NCI-H2081 (cell line): ENCODE measurements at places on chromosomes 11 and 22.

DNA sequence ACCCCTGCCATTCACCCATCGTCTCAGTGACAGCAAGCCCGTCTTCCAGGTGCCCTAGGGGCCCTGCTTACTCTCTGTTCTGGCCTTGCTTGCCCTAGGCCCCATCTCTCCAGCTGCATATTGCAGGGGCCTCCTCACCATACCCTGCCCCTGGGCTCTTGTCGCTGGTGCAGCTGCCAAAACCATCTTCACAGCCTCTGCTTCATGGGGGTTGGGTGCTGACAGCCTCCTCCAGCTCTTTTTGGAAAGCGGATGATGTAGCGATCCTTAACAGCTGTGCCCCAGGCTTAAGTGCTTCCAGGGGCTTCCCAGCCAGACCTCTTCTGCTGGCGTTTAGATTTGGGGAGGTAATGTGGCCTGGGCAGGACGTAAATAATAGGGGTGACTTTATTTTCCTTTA, 61.2 kb upstream of the SUSD2 start:
- DNase-seq = no peak

- DNase-seq = no peak
Observed at GRCh38 chr11:76978239-76978638, 56.0 kb upstream of the B3GNT6 start.

DNA sequence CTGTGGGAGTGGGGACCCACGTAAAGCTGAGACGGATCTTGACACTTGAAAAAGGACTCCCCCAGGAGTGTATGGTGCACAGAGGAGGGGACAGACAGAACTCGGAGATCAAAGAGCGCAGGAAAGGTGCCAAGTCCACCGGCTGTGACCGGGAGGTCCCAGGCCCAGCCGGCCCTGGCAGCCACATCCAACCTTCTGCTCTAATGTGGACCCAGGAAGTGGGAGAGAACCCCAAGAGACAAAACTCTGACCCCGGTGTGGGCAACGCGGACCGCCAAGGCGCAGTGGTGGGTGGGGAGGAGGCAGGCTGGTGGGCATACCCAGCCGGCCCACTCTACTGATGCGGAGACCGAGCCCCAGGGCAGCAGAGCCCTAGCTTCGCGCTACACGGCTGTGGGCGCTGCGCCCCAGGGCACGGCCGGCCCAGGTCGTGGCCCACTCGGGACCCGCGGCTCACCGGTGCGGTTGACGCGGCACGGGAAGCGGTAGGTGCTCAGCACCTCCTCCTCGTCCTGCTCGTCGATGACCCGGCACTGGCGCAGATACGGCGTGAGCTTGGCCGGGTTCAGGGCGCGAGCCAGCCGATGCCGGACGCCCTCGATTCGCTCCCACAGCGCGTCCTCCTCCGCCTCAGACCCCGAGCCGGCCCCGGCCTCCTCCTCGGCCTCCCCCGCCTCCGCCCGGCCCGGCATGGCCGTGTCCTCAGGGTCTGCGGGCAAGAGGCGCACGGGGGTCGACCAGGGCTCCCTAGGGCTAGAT, 527 bp downstream of the CARD10 start:
- DNase-seq = no peak

- DNase-seq = no peak
Observed at GRCh38 chr11:8787372-8787771, 104.8 kb downstream of the RPL27A start.

DNA sequence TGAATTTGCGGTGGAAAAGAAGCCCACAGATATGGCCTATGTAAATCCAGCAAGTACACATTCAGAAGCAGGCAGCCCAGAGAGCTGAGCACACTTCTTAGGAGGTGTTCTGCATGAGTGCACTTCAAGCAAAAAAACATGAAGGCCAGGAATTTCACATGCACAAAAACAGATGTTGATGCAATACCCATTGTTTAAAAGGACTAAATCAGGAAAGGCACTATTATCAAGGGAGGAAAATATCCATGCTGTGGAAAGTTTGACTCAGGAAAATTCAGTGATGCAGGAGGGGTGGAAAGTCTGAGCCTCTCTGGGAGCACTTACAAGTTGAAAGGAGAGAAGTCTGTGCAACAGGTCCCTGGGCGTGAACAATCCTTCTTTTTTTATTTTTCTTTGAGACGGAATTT, 15.8 kb upstream of the CARS1 start:
- DNase-seq = no peak

- DNase-seq = no peak
Observed at GRCh38 chr22:24830205-24830979, 24.4 kb downstream of the SGSM1 start.

DNA sequence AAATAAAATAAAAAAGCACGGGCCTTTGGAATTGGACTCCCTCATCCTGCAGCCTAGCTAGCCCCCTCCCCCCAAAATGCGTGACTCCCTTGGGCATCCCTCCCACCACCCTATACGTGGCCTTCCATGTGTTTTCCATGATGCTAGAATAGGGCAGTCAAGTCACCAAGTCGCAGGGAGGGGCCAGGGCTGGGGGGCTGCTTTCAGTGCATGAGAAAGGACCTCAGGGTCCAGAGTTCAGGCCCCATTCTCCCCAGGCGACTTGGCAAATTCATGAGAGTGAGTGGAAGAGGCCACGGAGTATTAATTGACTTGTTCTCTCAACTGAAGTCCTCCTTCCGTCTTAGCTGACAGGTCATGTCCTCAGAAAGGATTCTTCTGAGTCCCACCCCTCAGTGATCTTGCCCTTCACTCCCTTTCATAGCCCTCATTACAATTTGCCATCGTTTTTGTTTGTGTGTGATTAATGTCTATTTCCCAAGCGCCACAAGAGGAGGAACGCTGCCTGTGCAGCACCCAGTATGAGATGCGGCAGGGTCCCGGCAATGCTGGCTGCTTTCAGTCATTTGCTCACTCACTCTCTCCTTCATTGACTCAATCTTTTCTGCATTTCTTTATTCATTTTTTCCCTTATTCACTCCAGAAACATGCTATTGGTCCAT, 17.4 kb downstream of the LRRC32 start:
- DNase-seq = no peak

DNA sequence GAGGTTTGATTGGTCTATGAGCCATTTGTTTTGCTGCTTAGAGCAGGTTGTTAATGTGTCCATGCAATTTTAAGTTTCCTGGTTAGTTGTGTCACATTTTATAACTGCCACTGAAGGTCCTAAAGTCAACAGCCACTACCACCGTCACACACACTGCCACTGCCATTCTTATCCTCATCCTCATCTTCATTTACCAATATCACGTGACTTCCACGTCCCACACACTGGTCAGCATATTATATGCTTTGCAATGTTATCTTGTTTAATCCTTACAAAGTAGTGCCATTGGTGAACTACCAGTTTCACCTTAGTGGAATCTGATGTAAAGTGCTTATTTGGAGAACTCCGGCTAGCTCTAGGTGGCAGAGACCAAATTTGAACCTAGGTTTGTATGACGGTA, 9.7 kb downstream of the MMP26 start:
- DNase-seq = no peak

GRCh38 chr22:20438678-20439492, 1.3 kb upstream of the SCARF2 start:
- no peak for DNase-seq

GRCh38 chr11:75424396-75424795, 8.6 kb downstream of the KLHL35 start:
- DNase-seq = no peak

GRCh38 chr11:62707277-62707861, at the start of the genes BSCL2 and GNG3:
TSS of gene BSCL2 (minus strand) at chr11:62707424. CDS start at chr11:62707195, 229 bp downstream.
TSS of gene GNG3 (plus strand) at chr11:62707676. CDS start at chr11:62708296, 620 bp downstream.
- no peak for DNase-seq

GRCh38 chr11:9070749-9071491, 20.5 kb downstream of the SCUBE2 start:
- no peak for DNase-seq

GRCh38 chr11:45843158-45843924, 3.9 kb upstream of the CRY2 start:
- peak; percentile 90 for DNase-seq

DNA sequence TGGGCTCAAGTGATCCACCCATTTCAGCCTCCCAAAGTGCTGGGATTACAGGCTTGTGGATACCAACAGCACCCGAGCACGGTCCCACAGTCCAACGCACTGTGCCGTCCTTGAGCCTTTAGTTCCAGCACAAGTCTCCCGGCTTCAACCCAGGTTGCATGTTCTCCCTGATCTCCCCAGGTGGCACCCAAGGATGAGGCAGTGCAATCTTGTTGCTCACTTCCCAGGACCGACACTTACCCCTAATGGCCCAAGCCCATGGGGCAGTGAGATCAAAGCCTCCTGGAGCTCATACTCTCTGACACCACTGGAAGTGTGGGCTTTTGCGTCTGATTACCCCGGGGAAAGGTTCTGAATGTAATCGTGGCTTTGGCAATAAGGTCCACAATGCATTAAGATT, 3.5 kb downstream of the PRAME start:
- no peak for DNase-seq

- no peak for DNase-seq
Observed at GRCh38 chr22:23283591-23284503, 103.5 kb downstream of the BCR start.

GRCh38 chr11:125750629-125751028, 4.5 kb downstream of the PATE1 start:
- DNase-seq = no peak

DNA sequence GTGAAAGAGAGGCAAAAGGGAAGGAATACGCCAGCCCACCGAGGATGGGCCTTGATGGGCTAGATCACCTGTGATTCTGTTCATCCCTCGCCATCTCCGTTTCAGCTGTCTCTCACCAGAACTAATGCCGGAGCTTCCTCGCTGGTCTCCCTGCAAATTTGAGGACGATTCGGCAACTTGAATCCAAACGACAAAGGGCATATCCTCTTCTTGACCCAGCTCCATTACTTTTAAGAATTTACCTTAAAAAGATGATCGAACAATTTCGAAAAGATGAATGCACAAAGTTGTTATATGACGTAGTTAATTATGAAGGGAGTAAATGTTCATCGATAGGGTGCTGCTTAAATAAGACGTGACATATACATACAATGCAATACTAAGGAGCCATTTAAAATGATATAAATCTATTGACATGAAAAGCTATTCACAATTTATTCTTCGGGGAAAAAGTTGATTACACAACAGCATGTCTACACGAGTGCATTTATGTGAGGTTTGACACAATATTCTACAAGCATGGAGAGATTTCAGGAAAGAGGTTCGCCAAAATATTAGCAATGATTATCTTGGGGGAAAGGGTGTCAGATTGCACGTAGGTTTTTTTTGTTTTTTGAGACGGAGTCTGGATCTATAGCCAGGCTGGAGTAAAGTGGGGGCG, 937 bp upstream of the FAM168A start:
- DNase-seq = no peak

GRCh38 chr22:28869736-28870135, 13.6 kb upstream of the ZNRF3 start:
- DNase-seq = no peak

- DNase-seq = no peak
Observed at GRCh38 chr11:100730266-100730665, 43.2 kb downstream of the ARHGAP42 start.

DNA sequence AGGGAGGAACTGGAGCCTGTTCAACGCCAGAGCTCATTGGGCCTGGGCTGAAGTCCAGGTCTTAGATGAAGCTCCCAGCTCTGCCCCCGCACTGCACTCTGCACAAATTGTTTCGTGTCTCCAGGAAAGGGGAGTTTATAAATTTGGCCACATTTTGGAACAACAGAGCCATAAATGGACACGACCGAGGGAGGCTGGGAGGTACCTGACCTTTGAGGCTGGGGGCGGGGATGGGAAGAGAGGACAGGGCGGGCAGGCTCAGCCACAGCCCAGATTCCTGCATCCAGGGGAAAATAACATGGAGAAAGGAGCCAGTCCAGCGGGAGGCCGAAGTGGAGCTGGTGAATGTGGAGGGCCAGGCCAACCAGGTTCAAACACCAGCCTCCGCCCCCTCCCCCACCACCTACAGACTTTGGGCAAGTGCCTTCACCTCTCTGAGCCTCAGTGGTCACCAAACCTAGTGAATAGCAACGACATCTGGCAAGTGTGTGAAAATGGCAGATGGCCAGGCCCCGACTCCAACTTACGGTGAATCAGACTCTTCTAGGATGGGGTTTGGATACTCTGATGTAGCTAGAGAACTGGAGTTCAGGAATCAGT, 36.8 kb upstream of the SMTN start:
- no peak for DNase-seq

GRCh38 chr11:118522571-118523072, 4.7 kb upstream of the TTC36 start:
- no peak for DNase-seq

GRCh38 chr11:121426476-121427399, 25.4 kb upstream of the SORL1 start:
- DNase-seq = no peak

GRCh38 chr11:126927623-126928022, 72.9 kb downstream of the KIRREL3 start:
- DNase-seq = no peak

DNA sequence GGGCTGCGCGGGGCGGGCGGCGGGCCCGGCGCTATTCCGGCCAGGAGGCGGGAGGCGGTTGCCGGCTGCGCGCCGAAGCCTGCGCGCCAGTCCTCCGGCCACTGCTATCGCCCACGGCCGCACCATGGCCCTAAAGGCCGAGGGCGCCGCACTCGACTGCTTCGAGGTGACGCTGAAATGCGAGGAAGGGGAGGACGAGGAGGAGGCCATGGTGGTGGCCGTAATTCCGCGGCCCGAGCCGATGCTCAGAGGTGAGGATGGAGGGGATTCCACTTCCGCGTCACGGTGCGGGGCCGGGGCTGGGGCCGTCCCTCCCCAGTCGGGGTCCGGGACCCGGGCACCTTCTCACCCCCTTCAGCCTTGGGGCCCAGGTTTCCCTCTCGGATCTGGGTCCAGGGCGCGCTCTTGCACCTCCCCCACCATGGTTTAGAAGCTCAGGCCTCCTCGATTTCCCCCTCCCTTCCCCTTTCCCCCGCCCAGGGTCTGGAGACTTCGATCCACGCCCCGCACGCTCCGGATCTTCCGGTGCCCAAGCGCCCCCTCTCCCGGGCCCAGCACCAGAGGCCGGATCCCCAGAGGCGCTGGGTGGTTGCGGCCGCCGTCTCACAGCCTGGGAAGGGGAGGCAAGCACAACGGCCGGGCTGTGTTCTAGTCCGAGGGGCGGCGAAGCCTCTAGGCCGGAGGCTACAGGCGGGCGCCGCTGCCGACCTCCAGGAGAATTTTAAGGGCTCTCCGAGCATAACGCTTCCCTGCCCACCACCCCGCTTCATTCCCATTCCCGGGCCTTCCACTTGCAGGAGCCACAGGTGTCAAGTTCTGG, 517 bp downstream of the SPINDOC start:
- DNase-seq = peak; percentile 59

GRCh38 chr11:121132211-121132976, 31.4 kb downstream of the TECTA start:
- no peak for DNase-seq

DNA sequence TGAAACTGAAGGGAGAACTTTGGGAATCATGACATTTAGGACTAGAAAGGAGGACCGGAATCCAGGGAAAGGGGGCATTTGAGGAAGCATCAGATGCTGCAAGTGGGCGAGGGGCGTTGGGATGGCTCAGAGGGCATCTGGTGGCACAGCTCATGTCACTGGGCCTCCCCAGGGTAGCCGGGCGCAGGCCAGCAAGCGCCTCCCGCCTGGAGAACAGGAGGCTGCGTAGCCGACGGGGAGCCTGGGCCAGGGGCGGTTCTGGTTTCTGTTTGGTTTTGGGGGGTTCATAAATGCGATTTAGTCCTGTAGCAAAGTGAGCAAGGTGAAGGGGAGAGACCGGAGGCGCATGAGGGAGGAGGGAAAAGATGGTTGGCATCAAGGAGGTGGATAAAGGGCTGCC, 443 bp upstream of the ST14 start:
- no peak for DNase-seq

GRCh38 chr11:125662689-125663088, 18.0 kb downstream of the ACRV1 start:
- no peak for DNase-seq

GRCh38 chr11:110196884-110197420, 99.5 kb downstream of the RDX start:
- no peak for DNase-seq

GRCh38 chr11:112453601-112454577, 193.2 kb upstream of the PLET1 start:
- DNase-seq = peak; percentile 17
